A549 treated with dexamethasone at 1 μM for 4 hours (cell line): ENCODE measurements at places on chromosomes 5 and 9. TPM values are rescaled to one million over a fixed set of nuclear protein-coding genes. Genes with fewer than 3 reads are reported as not detected.

The HSD17B3 gene
- 0.09 TPM in 1 of 5 replicates, not detected in the others for total RNA-seq

The HTR4 gene
- not detected in 5 replicates for total RNA-seq

The NDST1 gene
- 44.3 to 71.3 TPM (median 66.2 TPM) in 5 replicates for total RNA-seq

The ANKRD18A gene
- 5.5 to 13.7 TPM (median 10.0 TPM) in 5 replicates for total RNA-seq

The MSX2 gene
- 3.2 to 3.6 TPM (median 3.6 TPM) in 5 replicates for total RNA-seq
